ENCODE measurements at places on chromosomes 11 and 22.
A peak's percentile ranks its signal among the peaks of the same experiment; 100 is the strongest.

DNA sequence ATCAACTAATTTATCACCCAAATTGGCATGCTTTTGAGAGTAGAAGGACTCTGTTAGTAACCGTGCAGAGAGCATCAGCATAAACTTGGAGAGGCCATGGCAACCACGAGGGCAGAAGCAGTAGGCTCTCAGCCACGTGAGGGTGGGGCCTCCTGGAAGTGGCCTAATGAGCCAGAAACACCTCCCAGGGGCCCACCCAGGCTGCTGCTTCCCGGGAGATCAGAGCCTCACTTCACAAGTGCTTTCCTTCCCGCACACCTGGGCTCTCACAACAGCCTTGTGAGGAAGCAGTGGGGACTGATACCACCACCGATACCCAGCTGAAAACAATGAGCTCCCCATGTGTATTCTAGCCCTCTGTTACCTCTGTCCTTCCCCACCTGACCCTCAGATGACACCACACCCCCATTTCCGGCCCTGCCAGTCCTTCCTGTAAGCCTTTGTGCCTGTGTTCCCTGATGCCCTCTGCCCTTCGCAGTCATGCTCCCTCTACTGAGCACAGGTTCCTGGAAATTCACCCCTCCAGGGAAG, 17.0 kb downstream of the TRIM29 start:
- DNase-seq, result no peak

- no peak for DNase-seq
Observed at GRCh38 chr11:121237686-121238658, 54.6 kb upstream of the SC5D start.

- no peak for DNase-seq
Observed at GRCh38 chr22:27873472-27873871, 45.6 kb downstream of the PITPNB start.

DNA sequence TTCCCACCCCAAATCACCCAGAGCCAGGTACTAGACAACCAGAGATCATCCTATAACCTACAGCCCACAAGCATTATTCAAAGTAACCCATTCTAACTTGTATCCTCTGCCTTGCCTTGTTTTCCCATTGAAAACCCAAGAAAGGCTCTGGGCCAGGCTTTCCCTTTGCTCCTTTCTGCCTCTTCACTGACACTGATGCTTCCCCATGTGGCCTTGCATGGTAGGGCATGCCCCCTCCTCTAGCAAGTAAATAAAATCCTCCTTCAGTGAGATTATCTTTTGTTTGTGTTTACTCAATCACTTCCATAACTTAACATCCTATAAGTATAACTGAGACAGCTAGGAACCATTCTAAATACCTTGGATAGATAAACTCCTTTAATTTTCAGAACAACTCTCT, 65.6 kb upstream of the FAR1 start:
- DNase-seq, result no peak

- DNase-seq, result no peak
Observed at GRCh38 chr11:122812638-122813037, 25.7 kb upstream of the CRTAM start.

- DNase-seq, result no peak
Observed at GRCh38 chr22:38171927-38172831, 9.5 kb downstream of the PLA2G6 start.

- DNase-seq, result no peak
Observed at GRCh38 chr11:7004482-7004881, 15.7 kb downstream of the ZNF214 start.

- no peak for DNase-seq
Observed at GRCh38 chr11:87265979-87266378, 228.2 kb downstream of the TMEM135 start.

DNA sequence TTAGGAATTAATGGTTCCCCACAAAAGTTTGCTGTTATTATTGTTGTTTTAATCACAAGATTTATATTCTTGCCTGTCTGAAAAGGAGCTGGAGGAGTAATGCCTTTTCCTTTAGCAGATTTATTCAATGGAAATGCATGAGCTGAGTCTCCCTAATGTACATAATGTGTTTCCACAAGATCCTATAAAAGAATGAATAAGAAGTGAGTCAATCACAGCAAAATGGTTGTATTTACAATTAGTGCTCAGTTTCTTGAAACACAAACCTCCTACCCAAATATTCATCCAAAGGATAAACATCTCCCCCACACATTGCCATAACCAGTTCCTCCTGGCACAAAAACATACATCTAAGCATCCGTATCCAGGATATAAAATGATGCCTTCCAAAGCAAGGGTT, 33.3 kb downstream of the ME3 start:
- DNase-seq, result no peak

GRCh38 chr22:17890892-17891291, 116.6 kb upstream of the BID start:
- no peak for DNase-seq

DNA sequence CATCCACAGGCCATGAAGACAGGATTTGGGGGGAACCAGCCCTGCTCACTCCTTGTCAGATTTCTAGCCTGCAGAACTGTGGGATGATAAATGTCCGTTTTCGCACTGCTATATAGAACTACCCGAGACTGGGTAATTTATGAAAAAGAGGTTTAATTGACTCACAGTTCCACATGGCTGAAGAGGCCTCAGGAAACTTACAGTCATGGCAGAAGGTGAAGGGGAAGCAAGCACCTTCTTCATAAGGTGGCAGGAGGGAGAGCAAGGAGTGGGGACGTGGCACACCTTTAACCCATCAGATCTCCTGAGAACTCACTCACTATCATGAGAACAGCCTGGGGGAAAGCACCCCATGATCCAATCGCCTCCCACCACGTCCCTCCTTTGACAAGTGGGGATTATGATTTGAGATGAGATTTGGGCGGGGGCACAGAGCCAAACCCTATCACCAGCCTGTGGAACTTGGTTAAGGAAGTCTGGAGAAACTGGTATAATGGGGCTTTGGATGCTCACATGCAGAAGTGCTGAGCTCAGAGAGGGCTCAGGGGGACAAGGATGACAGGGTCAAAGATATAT, 50.7 kb downstream of the MYEOV start:
- no peak for DNase-seq

- no peak for DNase-seq
Observed at GRCh38 chr11:128927683-128928336, 14.9 kb downstream of the TP53AIP1 start.

DNA sequence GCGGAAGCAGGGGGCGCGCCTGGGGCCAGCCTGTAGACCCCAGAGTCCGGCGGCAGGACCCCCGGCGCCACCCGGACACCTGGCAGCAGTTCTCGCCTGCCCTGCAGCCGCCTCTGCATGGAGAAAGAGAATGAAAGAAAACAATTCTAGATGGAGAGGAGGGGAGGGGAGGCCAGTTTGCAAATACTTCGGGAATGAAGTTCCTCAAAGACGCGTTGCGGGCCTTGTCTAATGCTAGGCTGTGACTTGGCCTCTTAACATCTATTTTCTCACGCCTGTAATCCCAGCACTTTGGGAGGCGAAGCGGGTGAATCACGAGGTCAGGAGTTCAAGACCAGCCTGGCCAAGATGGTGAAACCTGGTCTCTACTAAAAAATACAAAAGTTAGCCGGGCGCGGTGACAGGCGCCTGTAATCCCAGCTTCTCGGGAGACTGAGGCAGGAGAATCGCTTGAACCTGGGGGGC, 2.1 kb upstream of the BARX2 start:
- DNase-seq, result no peak

DNA sequence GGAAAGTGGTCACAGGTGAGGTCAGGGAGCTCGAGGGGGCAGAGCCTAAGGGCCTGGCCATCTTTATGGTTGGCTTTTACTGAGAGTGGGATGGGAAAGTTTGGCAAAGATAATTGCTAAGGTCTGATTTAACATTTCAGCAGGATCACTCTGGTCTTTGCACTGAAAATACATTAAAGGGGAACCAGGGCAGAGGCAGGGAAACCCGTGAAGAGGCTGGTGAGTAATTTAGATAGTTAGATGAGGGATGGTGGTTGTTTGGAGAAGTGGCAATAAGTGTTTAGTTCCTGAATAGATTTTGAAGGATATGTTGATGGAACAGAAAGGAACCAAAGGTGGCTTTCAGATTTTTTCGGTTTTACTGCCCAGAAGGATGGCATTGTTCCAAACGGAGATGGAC, 50.8 kb downstream of the SCN3B start:
- no peak for DNase-seq

DNA sequence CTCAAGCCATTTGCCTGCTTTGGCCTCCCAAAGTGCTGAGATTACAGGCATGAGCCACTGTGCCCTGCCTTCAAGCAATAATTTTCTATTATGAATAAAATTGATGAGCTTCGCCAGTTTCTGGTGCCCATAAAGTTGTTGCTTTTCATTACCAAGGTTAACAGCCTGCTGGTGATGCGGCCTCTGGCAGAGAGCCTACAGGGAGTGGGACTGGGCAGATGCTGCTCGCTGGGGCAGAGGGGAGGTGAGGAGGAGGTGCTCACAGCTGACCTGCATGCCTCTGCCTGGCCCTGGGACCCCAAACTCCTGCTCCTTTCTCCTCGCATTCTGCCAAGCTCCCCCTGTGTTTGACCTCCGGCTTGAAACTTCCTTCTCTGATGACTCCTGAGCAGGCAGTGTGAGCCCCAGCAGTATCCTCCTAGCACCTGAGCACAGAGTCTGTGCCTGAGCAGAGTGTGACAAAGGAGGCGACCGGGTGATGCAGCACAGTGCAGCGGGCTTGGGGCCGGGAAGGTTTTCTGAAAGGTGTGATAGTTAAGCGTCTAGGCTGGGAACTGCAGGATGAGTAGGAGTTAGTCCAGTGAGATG, 56.1 kb upstream of the B3GAT1 start:
- no peak for DNase-seq

DNA sequence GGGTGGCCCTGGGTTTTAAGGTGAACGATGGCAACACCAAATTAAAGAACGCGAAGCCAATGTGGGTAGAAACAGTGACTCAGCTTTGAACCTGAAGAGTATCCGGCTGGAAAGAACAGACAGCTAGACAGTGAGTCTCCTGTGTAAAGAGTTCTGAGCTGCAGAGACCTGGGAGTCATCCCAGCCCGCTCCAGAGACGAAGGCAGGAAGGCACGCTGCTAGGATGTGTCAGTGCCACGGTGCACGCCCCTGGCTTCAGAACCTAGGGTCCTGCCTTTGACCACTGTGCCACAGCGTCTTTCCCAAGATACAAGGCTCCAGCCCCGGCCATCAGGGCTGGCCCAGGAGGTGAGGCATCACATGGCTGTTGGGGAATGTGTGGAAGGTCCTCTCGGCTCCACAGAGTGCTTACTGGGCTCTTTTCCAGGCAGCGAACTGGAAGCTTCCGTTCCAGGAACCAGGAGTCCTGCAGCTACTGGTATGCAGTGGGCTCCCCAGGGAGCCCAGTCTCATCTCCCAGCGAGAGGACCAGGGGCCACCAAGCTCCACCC, 29.9 kb downstream of the LRFN4 start:
- DNase-seq, result no peak

DNA sequence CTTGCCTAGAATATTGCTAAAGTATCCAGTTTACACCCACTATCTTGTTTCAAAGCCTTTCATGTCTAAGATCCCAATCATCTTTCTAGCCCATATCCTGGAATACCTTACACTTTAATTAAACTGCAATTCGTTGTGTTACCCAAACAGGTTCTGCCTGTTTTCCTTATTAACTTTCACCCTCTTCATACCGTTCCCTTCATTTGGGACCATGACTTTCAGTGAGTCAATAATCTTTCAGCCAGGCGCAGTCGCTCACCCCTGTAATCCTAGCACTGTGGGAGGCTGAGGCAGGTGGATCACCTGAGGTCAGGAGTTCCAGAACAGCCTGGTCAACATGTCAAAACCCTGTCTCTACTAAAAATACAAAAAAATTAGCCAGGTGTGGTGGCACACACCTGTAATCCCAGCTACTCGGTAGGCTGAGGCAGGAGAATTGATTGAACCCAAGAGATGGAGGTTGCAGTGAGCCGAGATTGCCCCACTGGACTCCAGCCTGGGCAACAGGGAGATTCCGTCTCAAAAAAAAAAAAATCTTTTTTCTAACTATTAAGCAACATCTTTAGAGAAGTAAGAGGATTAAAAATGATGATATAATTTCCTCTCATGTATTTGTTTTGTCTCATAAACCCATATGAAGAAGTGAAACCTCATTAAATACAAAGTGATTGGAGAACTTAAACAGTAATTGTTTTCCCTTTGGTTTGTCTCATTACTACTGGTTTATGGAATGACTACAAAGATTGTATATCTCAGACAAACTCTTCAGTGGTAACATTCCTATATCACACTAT, 20.7 kb downstream of the DMC1 start:
- DNase-seq, result no peak

GRCh38 chr11:9617940-9618339, 44.5 kb downstream of the WEE1 start:
- no peak for DNase-seq

- no peak for DNase-seq
Observed at GRCh38 chr11:20353829-20354434, 9.6 kb upstream of the HTATIP2 start.

- DNase-seq, result no peak
Observed at GRCh38 chr11:71338801-71339395, 86.5 kb upstream of the SHANK2 start.

GRCh38 chr22:25282346-25282670, 62.9 kb downstream of the CRYBB2 start:
- no peak for DNase-seq

DNA sequence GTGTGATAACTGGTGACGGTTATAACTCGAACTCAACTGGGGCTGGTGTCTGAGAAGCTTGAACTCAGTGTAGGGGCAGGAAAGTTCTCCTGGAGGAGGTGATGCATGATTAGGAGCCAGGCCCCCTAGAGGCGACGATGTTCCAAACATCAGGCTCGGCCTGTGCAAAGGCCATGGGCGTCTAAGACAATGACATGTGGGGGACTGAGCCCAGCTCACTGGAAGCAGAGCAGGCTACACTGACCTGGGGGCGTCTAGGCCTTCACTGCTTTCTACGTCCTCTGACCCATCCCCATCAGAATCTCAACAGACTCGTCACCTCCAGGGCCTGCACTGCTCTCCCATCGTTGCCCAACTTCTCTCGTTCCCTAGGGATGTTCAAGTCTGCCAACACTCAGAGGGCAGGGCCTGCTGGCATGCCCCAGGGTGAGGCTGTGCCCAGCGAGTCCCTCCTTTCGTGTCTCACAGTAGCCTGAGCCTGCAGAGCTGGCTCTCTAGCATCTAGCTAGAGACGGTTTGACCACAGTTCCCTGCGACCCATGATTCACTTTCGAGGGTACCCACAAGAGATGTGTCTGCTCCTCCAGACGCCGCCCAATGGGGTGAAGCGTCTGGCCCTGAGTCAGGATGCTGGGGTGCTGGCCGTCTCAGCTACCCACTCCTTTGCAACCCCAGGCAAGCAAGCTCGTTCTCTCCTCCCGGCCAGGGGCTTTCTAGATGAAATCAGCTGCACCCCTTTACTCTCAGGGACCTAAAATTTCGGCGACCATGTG, 1.1 kb upstream of the ATG16L2 start:
- no peak for DNase-seq

DNA sequence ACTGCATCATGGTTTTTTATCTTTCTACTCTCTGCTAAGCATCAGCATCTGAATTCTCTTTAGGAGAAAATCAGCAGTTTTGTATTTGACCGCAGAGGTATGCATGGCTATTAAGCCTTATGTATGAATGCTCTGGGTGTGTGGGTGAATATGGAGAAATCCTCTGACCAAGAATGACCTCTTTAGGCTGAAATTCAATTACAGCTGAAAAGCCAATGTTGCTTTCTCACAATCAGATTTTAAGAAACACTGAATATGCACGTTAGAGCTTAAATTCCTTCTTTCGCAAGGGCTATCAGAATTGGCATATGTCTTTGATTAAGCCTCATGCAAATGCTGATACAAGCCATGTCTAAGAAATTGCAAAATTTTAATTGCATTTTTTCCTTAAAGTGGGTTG, 43.2 kb downstream of the ARHGAP42 start:
- peak; percentile 52 for DNase-seq

All from retinal pigment epithelial cell (primary cell).